NCI-H1092 (cell line): ENCODE measurements at places on chromosomes 3 and 15.

GRCh38 chr3:151395806-151396205, 11.3 kb upstream of the P2RY12 start:
- DNase-seq = no peak

DNA sequence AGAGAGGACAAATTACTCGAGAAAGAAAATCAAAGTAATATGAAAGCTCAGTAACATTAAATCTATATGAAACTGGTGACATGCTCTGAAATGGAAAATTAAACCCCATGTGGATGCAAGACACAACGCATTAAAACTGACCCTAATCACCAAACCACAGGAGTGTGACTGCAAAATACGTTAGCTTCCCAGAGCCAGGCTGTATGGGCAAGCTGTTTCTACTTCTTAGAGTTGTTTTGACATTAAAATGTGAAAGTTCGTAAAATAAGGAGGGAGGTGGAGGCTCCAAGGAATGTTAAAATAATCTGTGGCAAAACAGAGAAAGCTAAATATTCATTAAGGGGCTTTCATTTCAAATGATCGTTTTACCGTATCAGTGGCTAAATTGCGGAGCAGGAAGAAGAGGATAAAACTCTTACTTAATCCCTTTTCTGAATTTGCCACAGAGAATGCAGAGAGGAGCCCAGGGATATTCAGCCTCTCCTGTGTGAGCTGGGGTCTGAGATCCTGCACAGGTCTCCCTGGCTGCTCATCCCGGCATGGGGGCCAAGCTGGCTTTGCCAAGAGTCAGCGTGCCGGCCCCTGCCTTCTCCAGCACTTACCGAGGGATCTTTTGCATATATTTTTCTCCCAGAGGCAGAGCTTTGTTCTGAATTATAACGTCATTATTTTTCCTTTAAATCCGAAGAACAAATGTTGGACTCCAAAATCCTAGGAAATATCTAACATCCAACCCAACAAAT, 239.8 kb upstream of the THBS1 start:
- DNase-seq = no peak

GRCh38 chr15:90072978-90073640, 29.2 kb downstream of the IDH2 start:
- DNase-seq = no peak

GRCh38 chr3:196555295-196555694, 13.1 kb downstream of the WDR53 start:
- no peak for DNase-seq

GRCh38 chr3:125179884-125180240, 32.7 kb downstream of the SLC12A8 start:
- DNase-seq = no peak

- DNase-seq = no peak
These were observed 28.3 kb downstream of the ALS2CL start for GRCh38 chr3:46664971-46665762.

DNA sequence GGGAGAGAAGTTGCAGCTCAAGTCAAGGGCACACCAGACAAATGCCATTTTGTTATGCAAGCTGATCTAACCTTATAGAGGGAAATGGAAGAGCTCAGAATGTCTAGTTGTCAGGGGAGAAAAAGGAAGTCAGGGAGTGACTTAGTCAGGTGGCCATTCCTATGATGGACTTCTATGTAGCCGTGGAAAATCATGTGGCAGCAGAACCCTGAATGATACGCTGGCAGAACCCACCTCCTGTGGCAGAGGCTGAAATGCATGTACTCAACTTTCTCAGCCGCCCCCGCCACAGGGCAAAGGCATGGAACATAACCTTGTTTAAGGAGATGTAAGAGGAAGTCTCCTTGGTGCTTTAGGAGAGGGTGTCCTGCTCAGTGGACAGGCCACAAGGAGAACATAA, 37.7 kb upstream of the PARL start:
- DNase-seq = no peak

DNA sequence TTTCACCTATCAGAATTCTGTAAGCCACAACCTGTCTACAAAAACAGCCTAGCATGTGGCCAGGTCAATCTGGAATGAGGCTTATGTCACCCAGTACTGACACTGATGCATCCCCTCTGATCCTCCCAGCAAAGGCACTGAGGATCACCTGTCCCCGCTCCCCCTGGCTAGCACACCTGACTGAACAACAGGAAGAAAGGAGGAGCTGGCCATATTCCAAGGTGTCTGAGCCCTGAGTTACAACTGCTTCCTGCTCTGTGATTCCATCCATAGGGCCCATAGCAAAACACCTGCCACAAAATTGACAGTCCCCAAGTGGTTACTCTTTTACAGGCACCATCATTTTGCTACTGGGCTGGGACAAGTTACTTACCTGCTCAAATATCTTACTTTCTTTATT, 555.5 kb upstream of the CFAP20DC start:
- no peak for DNase-seq

- no peak for DNase-seq
These were observed 18.3 kb downstream of the RGMA start for GRCh38 chr15:93070551-93071296.

GRCh38 chr15:44545913-44546802, 9.2 kb downstream of the EIF3J start:
- no peak for DNase-seq

- DNase-seq = no peak
These were observed 29.5 kb downstream of the POPDC2 start for GRCh38 chr3:119630880-119631329.

DNA sequence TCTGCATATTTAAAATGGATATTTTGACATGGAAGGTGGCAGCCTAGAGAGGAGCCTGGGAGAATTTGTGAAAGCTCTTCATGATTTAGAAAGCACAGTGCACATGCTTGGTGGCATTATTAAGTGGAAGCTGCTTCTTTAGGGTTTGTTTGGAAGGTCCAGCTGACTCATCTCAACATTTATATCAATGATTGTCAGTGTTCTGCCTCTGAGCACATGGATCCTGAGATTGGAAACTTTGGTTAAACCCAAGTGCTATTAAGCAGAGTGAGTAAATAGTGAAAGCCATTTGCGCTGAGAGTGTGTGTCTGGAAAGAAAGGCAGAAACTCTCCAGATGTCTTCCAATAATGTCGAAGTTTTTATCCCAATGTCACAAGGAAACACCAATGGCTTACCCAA, 7.4 kb downstream of the NOX5 start:
- DNase-seq = no peak

GRCh38 chr3:8903191-8903590, 60.1 kb downstream of the RAD18 start:
- DNase-seq = no peak

GRCh38 chr3:170257145-170257544, 34.9 kb downstream of the PRKCI start:
- DNase-seq = no peak

- no peak for DNase-seq
These were observed 81.2 kb upstream of the GOLGA8J start for GRCh38 chr15:30001602-30002001.

GRCh38 chr3:195394700-195395099, 48.1 kb downstream of the ACAP2 start:
- DNase-seq = no peak

DNA sequence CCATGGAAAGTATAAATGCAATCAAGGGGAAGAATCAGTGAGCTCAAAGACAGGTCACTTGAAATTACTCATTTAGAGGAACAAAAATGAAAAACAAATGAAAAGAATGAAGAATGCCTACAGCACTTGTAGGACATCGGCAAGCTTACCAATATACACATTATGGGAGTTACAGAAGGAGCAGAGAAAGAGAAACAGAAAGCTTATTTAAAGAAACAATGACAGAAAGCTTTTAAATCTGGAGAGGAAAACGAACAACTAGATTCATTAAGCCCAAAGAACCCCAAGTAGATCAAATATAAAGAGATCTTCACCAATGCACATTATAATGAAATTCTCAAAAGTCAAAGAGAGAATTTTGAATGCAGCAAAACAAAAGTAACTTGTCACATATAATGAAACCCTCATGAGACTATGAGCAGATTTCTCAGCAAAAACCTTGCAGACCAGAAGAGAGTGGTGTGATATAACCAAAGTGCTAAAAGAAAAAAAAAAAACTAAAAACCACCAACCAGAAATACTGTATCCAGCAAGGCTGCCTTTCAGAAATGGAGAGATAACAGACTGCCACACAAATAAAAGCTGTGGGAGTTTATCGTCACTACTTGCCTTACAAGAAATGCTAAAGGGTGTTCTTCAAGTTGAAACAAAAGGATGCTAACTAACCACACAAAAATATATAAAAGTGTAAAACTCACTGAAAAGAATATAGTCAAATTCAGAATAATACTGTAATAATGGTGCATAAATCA, 63.1 kb downstream of the MYH15 start:
- no peak for DNase-seq

DNA sequence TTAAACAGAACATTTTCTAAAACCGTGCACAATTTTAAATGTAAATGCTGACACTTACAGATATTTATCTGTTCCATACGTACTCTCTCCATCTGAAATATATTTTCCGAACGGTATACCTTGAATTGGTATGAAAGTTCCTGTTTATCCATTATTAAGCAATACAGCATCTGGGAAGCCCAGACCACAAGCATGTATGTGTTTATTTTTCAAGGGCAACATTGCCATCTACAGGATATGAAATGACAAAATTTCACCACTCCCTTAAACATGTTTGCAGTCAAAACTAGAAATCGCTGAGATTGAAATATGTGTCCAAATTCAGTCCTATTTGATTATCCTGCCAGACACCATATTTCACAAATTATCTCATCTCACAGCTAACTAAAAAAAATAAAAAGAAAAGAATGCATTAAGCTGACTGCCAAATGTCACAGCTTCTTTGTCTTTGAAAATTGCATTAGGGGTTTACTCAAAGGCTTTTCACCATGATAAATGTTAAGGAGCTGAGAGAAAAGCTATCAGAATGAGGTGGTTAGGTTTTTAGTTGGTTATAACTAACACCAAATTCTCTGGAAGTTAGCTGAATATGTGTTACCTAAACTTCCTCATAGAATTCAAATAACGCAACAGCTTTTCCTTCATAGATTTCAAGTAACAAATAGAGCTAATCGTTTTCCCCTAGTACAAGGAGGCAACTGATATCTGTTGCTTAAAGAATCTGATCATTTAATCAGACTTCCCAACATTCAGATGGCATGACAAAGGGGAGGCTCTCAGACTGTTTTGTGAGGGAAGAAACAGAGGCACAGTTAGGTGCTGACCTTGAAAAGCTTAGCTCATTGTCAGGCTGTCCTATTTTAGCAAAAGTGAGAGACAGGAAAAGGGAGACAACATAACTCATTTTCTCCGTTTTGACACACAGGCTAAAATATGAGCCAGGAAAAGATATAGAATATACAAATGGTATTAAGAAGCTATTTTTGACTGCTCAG, 533.1 kb downstream of the TBL1XR1 start:
- DNase-seq = peak; percentile 35

DNA sequence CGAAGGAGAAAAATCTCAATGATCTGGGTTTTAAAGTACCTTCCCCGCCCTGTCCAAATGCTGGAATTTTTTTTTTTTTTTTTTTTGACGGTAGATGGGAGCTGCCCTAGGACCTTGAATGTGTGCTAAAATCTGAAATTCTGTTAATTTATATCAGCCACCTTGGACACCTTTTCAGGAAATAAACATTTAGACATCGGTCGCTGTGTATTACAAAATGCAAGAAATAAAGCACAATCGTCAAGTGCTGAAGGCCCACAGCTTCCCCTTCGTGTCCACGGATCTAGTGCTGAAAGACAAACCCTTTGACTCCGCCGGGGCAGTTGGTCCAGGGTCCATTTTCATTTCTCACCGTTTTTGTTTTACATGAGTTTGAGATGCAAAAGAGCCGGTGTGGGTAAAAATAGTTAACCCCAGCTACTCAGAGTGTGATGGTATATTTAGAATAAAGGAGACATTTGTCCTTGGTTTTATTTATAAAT, 90.2 kb upstream of the CHD2 start:
- no peak for DNase-seq

DNA sequence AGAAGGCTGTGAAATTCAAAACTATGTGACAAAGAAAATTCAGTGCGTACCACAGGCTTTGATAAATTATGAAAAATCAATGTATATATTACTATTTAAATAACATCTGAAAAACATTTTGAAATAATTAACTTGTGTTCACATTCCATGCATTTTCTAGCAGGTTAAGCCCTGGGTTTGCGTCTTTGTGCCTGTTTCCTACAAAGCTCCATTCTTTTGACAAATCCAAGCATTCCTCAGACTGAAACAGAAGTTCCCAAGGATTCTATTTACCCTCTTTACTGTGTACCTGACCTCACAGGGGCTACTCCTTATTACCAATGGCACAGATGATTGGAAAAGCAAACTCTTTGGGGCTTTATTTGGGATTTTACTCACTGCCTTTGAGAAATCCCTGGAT, 1.9 kb downstream of the PAQR9 start:
- DNase-seq = no peak

GRCh38 chr3:101074518-101074917, 81.3 kb upstream of the ABI3BP start:
- no peak for DNase-seq

GRCh38 chr3:58683001-58683458, 16.5 kb upstream of the FAM3D start:
- DNase-seq = no peak
